Left cardiac atrium (tissue), 4 donors: ENCODE measurements at places on chromosomes 6 and 20.
A peak's percentile ranks its signal among the peaks of the same experiment; 100 is the strongest.

GRCh38 chr6:127272576-127272975 lies 5.9 kb downstream of the RNF146 start:
- DNase-seq, result no peak

DNA sequence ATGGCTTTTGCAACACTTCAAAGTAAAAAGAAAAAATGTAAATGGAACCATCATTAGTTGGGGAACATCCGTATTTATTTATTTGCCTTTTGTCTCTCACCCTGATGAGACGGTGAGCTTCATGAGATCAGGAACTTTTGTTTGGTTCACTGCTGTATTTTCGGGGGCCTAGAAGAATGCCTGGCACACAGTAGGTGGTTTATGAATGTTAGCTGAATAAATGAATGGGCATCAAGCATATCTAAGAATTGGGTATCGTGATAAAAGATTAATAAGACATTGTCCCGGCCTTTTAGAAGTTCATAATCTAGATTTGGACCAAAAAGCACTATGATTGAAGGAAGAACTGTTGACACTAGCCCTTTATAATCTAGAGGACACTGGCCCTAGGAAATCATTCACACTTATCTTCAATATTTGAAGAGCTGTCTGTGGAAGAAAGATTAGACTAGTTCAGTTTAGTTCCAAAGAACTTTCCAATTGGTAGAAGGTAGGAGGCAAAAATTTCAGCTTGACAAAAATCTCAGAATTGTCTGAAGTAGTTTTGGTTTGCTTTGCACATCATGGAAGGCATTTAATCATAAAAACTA lies 70.3 kb upstream of the CD83 start:
- no peak for DNase-seq

DNA sequence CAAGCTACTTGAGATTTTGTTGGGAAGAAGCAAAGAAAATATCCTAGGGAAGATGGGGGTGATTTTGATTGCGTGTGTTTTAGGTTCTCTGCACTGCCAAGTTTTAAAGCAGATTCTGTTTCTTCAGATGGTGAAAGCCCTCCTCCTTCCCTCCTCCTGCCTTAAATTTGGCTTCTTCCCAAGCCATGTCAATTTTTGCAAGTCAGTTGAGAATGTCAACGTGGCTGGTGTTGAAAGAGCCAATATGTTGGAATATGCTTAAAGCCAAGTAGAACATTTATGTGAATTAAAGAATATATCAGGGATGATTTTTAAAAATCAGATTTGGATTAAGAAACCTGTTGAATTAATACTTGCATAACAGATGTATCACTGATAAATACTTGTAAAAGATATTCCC lies 270.8 kb downstream of the ARID1B start:
- DNase-seq, result no peak

DNA sequence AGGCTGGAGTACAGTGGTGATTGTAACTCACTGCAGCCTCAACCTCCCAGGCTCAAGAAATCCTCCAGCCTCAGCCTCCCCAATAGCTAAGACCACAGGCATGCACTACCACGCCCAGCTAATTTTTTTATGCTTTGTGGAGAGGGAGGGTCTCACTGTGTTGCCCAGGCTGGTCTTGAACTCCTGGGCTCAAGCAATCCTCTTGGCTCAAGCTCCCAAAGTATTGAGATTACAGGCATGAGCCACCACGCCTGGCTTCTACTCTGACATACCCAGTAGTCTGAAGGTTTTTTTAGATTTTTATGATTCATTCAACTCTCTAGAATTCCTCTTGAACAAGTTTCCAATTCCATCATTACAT lies 1.3 kb upstream of the ARHGAP18 start:
- no peak for DNase-seq

GRCh38 chr6:143125455-143125854 lies 64.8 kb downstream of the AIG1 start:
- no peak for DNase-seq

DNA sequence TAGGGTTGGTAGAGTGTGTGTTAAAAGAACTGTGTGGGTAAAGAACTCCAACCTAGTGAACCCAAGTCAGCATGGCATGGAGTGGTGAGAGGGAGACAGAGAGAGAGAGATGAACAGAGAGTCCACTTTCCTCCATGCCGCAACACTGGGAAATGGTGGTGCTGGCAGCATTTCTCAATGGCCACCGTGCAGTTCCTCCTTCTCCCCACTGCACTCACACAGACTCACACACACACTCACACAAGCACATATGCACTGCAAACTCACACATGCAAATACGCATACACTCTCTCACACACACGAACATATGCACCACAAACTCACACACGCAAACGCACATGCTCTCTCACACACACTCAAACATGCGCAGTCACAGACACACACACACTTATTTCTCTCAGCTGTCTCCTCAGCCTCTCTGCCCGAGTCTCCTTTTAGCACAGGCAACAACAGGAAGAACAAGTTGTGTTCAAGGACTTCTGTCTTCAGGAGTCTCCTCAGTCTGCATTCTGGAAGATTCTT lies 66.5 kb upstream of the LY86 start:
- DNase-seq, result no peak

DNA sequence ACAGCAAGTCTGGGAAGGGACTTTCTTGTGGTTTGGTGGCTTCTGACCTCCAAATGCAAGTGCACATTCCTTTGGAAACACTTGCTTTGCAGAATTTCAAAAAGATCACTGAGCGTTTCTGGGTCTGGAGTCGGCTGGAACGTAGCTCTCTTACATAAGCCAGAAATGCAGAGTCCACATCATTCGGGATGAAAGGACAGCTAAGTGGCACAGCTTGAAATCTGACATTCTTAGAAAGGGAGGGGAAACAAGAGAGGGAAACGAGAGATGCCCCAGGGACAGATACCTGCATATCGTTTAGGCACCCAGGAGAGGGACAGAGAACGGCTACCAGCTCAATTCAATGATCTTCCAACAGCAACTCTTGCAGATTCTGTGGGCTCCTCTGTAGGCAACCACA lies 118.7 kb downstream of the NFATC2 start:
- no peak for DNase-seq

GRCh38 chr6:111862314-111862713 lies 10.9 kb downstream of the FYN start:
- no peak for DNase-seq

DNA sequence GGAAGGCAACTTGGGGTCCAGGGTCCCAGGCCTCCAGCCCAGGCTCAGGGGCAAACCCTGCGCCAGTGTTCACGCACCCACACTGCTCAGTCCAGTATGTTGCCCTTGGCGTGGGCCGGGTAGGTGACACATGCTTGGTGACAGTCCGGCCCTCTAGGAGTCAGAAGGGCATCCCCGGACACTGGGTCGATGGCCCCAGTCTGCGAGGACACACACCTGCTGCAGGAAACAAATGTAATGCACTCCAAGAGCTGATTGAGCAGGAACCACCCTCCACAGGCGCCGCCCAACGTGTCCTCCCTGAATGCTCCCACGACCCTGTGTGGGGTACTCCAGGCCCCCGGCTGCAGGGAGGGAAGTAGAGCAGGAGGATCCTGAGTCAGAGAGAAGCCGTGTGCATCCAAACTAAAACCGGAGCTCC lies 160.7 kb downstream of the DLL1 start:
- no peak for DNase-seq

DNA sequence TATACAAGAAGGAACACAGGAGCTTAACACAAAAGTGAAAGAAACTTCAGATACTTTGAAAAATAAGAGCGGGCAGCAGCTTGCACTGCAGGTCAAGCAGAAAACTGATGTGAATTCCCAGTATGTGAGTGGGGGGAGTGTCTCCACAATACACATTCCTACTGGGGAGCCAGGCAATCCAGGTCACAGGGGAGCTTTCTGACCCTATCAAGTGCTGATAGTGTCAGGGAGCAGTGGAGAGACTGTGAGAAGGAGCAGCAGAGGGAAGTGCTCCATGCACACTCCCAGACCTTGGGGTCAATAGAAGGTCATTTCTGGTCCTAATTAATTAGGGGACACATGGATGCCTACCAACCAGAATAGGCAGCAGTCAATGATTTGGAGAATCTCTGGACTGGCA lies 59.4 kb downstream of the PDSS2 start:
- no peak for DNase-seq

DNA sequence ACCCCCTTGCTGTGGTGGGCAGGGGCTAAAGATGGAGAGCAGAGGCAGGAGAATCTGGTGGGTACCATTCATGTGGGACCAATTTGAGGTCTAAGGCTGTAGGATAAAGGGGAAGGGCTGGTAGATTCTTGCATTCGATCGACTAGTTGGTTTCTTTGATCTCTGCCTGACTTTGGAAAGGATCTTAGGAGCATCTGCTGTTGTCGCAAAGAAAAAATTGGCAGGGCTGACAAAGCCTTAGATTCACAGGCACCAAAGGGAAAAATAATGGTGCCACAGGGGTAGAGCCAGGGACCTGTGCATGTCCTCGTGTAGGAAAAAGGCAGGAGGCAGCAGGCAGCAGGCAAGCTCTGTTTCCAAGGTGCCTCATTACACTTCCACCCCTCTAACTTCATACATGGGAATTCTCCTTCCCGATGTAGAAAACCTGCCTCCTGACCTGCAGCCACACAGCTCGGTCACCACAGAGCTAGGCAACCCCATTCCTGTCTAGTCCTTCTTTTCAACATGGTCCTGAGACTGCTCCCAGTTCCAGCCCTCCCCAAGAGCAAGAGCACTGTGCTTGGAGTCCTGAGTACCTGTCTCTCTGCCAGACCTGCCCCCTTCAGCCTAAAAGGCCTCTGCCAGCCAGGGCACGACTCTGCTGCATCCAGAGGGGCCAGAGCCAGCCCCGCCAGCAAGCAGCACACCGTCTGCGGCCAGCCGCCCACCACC lies 71.9 kb downstream of the FGD2 start:
- DNase-seq, result no peak

GRCh38 chr6:77264970-77265369 lies 198.3 kb downstream of the HTR1B start:
- DNase-seq, result no peak

DNA sequence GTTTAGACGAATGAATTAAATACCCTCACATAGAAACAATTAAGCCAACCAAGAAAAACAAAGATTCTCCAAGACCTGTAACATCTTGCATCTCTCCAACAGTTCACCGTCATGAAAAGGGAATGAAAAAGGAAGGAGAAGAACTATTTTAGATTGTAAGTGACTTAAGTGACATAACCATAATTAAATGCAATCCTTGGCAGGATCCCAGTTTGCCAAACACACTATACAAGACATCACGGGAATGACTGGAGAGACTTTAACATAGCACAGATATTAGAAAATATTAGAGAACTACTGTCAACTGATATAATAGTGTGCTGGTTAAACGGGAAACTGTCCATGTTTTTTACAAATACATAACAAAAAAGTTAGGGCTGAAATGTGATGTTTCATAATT lies 22.2 kb downstream of the EPB41L2 start:
- DNase-seq, result no peak

GRCh38 chr20:3174442-3175261 lies 1.3 kb upstream of the LZTS3 start:
- no peak for DNase-seq

DNA sequence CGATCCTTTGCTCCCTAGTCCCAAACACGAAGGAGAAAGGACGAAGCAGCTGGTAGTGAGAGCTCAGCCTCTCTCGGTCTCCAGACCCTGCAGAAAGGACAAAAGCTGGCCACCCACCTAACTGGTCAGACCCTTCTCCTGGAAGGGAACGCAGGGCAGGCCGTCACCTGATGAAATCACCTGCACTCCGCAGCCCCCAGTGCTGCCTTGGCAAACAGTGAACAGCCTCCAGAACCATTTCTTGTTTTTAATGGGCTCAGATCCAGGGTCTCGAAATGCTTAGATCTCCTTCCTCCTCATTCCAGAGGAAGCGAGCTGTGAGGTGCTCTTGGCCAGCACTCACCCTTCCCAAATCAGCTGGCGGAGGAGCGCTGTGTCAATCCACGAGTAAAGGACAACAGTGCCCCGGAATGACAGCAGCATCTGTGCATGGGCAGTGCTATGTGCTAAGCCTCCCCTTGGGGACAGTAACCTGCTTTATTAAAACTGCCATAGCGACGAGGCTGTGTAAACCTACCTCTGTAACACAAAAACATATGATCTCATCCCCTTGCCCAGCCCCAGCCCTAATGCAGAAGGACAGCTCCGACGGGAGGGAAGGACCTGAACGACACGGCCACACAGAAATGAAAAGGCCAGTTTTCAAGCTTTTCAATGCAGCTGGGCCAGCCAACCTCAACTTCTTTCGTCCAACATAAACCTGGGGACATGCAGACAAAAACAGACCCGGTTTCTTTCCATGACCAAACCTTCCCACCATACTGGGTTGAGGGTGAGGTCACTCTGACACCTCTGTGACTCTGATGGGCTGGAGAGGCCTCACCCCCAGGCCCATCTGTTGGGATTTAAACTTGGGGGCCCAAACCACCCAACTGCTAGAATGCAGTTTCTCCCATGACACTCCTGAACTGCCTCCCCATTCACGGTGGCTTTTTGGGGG lies 43.3 kb downstream of the SULF2 start:
- DNase-seq, result peak; percentile 35

GRCh38 chr6:136945711-136946121 lies 23.6 kb downstream of the SLC35D3 start:
- no peak for DNase-seq

- DNase-seq, result no peak
Observed at GRCh38 chr6:112216662-112217551, 37.5 kb downstream of the LAMA4 start.

DNA sequence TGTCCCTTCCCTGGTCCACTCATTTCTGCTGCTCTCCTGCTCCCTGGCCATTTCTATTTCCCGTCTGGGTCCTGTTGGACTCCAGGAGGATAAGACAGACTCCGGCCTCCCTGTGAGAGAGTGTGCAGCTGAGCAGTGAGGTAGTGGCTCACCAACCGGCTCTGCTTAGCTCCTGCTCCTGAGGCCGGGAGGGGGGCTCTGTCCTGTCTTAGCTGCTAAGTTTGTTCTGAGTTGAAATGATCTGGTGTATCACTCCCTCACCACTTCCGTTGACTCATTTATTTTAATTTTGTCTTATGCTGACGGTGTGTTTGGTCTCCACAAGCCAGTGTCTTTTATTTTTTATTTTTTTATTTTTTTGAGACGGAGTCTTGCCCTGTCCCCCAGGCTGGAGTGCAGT lies 148.5 kb upstream of the PDE10A start:
- DNase-seq, result no peak

DNA sequence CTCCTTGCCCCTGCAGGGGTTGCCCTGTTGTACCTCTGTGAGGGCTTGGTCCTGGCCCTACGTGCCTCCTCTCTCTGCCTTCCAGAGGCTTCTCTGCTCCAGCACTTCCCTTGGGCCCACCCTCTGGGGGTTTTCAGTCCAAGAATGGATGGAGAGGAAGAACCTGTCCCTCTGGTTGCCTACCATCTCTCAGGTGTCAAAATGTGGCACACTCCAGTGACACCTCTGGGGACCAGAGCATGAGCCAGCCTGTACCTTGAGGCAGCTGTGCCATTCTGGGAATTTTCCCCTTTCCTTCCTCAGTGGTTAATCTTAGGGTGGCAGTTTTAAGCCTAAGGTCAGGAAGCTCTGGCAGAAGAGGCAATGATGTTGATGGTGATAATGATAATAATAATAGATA lies 115.2 kb upstream of the ARMC2 start:
- DNase-seq, result no peak
